ENCODE measurements at places on chromosomes 5 and 9.

- DNase-seq: no peak
Observed at GRCh38 chr9:7976856-7977255, 177.3 kb upstream of the DMAC1 start.

DNA sequence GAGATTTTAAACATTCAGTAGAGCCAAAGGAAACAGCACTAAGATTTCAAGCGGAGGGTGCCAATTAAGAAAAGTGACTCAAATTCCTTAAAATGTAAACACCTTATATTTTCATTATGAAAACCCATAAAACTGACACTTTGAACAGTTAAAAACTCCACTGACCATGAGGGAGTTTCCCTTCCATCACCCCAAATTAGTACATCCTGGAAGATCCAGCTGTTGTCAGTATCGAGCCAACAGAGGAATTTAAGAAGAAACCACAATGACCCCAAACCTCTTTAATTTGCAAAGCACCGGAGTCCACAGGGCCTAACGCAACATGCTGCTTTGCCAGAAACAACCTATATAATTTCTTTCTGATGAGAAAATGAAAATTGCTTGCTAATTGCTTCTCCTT, 41.3 kb downstream of the ROR2 start:
- no peak for DNase-seq

- no peak for DNase-seq
Observed at GRCh38 chr9:134216449-134216951, 52.1 kb upstream of the RNU6ATAC start.

GRCh38 chr5:978054-978453, 30.5 kb upstream of the NKD2 start:
- DNase-seq: no peak

All from 8988T (cell line).